Chondrocyte (in vitro differentiated cells): ENCODE measurements at places on chromosomes 7 and 10.

DNA sequence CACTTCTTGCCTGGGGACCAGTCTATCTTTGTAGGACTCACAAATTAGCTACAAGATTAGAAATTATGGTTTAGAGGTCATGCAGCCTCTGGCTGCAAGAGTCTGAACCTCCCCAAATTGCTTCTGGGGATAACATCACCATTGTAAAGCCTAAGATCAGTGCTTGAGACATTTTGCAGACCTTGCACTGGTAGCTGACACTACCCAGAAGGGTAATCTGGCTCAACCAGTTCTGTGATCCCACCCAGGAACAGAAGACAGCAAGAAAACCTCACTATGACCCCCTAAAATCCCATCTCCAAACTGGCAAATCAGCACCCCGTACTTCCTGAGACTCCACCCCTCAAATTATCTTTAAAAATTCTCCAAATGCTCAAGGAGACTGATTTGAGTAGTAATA, 58.2 kb upstream of the CDK13 start:
- no peak for DNase-seq

DNA sequence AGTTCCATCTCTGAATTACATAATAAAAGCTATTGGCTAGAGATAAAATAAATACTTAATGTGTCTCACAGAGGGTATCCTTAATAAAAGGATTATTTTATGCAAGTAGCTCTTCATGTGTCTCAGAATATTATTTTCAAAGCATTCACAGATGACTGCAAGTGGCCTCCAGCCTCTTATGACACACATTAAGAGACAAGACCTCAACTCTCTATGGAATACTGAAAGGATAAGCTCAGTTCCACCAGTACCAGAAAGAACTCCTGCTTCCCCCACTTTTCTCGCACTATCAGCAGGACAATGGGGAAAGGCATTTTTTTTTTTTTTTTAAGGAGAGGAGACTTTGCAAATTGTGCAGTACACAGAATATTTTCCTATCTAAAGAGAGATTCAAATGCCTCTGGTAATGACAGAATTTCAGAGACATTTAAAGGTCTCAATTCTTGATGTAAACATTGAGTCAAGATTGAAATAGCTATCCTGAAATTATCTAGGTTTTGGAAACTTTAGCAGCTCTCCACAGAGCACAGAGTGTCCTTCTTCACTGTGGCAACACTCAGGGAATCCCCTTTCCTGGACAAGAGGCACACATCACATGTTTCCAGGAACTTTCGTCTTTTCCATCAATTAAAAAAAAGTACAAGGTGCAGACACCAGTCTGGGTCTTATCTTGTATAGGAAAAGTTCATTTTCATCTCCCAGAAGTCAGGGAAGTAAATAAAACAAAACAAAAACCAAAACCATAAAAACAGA, 122.0 kb upstream of the ANK3 start:
- DNase-seq, result no peak

DNA sequence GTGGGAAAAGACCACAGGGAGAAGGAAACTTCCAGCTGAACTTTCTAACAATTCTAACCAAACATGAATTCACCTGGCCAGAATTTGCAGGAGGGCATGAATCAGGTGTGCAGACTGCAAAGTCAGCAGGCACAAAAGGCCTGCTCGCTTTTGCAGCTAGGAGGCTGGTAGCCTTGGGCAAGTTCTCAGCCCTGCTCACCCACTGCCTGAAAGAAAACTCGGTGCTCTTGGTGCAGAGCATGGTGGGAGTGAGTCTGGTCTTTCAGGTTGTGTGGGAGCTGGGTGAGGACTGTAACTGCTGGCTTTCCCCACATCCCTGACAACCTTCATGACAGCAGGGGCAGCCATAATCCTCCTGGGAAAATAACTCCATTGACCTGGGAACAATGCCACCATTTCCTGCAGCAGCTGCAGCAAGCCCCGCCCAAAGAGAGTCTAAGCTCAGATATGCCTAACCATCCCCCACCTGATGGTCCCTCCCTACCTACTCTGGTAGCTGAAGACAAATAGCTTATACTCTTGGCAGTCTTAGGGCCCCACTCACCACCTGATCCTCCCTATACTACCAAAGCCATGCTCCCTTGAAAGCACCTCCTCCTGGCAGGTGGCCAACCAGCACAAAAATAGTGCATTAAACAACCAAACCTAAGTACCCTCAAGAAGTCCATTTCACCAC, 31.6 kb downstream of the ZNF117 start:
- DNase-seq, result no peak

GRCh38 chr10:47286116-47286505, 13.9 kb upstream of the GDF10 start:
- DNase-seq, result no peak

GRCh38 chr7:2358968-2359527, 4.4 kb downstream of the EIF3B start:
- no peak for DNase-seq

DNA sequence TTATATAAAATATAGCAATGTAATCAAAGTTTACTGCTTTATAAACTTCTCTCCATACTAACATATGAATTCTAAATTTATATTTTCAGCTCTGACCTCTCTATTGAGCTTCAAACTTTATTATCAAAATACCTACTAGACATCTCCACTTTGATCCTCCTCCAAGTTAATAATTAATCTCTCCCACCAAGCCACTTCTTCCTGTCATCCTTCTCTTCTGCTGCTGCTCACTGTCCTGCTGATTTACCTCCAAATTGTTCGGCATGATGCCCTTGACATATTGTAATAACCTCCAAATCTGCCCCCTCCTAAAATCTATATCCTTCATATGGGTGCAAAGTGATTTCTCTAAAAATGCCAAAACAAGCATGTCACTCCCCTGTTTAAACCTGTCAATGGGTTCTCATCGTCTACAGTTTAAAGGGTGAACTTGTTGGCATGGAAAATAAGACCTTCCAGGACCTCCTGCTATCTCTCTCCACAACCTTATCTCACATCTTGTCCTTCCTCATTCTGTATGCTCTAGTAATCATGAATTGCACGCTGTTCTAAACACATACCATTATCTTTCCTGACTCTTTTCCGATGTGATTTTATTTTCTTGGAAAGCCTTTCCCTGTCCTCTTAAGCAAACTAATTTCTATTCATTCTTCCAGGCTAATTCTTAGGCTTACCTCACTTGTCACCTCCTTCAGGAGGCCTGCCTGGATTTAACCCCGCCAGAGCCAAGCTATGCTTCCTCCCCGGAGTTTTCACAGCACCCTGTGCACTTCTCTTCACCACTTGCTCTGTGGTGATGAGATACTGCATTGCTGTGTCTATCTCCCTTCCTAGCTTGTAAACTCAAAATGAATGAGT, 52.1 kb upstream of the STK17A start:
- no peak for DNase-seq

GRCh38 chr10:103758294-103758681, 97.1 kb downstream of the SH3PXD2A start:
- no peak for DNase-seq

DNA sequence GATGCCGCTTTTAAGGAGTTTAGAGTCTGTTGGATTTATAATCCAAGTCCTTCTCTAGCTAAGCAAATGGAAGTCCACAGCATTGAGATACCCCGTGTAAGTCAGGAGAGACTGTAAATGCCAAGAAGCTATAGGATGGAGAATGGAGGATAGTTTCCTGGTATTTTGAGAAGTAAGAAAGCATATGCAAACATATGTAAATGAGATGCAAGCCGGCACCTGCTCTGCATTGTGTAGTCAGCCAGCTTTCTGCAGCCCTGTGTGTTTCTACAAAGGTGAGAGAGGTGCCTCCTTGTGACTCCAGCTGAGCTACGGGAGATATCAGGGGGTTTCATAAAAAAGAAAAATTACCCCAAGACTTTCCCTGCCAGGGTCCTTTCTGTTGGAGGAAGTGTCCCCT, 176.3 kb downstream of the RPS24 start:
- no peak for DNase-seq

- DNase-seq, result no peak
Observed at GRCh38 chr10:34955391-34955790, 134.8 kb downstream of the CUL2 start.

- DNase-seq, result no peak
Observed at GRCh38 chr7:80804589-80804988, 114.3 kb downstream of the SEMA3C start.

DNA sequence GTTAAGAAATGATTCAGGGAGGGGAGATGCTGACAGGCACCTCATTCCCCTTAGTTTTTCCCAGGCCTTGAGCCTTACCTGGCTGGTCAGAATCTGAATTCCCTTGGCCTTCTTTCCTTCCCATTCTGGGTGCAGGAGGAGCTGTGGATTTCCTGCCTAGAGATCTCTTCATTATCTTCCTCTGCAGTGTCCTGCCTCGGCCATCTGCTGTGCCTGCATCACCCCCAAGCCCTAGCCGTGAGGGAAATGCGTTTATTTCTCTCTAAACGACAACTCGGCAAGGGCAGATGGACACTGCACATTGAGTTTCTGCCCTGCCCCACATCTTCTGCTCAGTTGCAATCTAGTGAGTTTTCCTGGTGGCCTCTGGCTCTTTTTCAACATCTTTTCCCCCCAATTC, 26.7 kb downstream of the ZCWPW1 start:
- no peak for DNase-seq

- DNase-seq, result no peak
Observed at GRCh38 chr7:5519515-5519928, 95.9 kb upstream of the TNRC18 start.

DNA sequence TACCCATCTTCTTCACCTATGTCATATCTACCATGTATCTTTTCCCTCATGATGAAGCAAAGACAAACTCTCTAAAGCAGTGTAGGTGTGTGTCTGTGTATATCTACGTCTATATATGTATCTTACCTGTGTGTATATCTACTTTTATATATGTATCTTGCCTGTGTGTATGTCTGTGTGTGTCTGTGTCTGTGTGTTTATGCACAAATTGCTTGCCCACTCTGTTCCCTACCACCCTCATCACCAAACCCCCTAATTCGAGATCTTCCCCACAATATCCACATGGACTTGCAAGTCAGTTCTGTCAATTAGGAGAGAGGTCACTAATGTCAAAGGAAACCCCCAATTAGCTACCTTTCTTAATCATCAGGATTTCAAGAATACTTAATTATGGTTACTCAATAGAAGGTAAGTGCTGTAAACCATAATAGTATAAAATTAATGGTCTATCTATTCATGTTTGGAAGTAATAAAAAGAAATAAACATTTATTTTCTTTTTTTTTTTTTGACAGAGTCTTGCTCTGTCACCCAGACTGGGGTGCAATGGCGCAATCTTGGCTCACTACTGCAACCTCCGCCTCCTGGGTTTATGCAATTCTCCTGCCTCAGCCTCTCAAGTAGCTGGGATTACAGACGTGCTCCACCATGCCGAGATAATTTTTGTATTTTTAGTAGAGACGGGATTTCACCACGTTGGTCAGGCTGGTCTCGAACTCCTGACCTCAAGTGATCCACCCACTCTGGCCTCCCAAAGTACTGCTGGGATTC, 43.6 kb downstream of the ANKRD61 start:
- no peak for DNase-seq

GRCh38 chr10:73593812-73594211, 2.7 kb upstream of the USP54 start:
- no peak for DNase-seq

- no peak for DNase-seq
Observed at GRCh38 chr7:105866102-105866801, 10.1 kb downstream of the ATXN7L1 start.

DNA sequence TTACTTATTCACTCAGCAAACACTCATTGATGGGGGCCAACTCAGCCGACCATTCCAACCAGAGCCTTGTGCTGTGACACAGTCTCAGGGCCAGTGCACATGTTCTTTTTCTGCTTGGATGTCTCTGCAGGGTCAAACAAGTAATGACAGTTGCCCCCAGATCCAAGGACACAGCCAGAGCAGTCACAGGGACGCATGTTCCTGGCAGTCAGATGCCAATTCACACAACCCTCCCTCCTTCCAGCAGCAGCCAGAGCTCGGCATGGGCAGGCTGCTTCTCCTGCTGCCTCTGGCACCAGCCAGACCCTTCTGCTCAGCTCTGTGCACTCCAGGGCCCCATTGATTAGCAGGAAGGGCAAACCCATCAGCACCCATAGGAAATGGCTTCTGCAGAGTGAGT, 20.3 kb downstream of the DRGX start:
- DNase-seq, result no peak

- DNase-seq, result no peak
Observed at GRCh38 chr7:71718563-71718962, 586.6 kb downstream of the GALNT17 start.

DNA sequence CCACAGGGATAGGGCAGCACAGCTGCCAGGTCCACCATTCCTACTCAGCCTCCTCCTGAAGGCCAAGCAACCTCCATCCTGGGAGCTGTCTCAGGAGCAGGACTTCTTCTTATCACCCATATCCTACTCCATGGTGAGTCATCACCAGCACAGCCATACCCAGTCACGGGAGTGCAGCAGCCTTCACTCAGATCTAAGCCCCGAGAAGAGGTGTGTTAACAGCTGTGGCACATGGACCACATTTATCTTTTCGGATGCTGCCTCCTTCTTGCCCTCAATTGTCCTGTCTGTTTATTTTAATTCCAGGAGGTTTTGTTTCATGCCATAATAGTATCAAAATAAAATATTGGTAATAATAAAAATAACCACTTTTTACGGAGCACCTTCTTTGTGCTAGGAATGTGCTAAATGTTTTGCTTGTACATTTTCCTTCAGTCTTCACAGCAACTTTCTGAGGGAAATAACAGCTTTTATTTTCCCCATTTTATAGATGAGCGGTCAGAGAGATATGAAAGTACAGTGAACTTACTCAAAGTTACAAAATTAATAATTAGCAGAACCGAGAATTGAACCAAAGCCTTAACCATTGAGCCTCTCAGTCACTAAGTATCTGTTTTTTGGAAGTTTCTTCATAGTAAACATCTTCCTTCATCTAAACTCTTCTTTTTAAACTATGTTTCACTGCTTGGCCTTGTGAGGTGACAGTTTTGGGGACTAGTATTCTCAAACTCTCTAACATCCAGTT, 2.5 kb upstream of the KEL start:
- DNase-seq, result no peak

DNA sequence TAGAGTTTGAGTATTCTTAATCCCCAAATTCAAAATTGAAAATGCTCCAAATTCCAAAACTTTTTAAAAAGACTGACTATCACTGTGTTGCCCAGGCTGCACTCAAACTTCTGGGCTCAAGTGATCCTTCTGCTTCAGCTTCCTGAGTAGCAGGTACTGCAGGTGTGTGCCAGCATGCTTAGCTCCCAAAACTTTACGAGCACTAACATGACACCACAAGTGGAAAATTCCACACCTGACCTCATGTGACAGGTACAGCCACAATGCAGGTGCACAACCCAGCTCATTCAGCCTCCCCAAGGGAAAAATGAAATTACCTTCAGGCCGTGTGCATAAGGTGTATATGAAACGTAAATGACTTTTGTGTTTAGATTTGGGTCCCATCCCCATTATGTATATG, 16.5 kb downstream of the CDC123 start:
- no peak for DNase-seq

DNA sequence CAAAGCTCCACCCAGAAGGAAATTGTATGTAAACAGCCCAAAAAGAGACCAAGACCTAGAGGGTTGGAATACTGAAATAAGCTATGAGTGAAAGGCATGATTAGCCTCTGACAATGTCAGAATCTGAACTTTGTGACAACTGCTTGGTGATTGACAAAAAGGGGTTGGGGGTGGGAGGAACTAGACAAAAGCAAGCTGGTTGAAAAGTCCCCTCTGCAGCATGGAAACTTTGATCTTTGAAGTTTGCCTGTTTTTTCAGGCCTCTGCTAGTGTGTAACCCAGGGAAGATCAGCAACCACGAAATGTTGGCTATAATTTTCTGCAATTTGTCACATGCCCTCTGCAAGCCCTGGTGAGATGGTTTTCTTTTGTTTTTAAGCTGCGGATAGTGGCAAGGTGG, 104.8 kb upstream of the SLC25A13 start:
- no peak for DNase-seq
